ENCODE measurements at places on chromosomes 4 and X. TPM values are rescaled to one million over a fixed set of nuclear protein-coding genes. Genes with fewer than 3 reads are reported as not detected.

Gene TSPAN7
- 21.8 TPM for total RNA-seq

GRCh38 chr4:152723236-152723635 is 43.4 kb upstream of the TMEM154 start:
- DNase-seq: no peak

DNA sequence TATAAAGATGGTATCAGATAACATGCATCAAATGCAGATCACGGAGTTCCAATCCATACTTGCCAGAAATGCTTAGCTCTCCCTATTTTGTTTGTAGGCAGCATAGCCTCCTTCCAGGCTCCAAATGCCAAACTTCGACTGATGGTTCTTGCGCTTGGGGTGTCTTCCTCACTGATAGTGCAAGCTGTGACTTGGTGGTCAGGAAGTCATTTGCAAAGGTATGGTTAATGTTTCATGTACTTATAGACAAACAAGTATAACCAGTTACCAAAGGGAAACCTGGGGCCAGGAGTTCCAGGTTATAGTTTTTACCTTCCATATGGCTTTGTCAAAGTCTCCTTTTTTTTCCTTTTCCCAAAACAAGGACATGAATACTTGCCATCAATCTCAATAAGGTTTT is 5.3 kb downstream of the CWH43 start:
- DNase-seq: no peak

- DNase-seq: no peak
Measured at GRCh38 chr4:167102475-167102874, 131.8 kb downstream of the SPOCK3 start.

DNA sequence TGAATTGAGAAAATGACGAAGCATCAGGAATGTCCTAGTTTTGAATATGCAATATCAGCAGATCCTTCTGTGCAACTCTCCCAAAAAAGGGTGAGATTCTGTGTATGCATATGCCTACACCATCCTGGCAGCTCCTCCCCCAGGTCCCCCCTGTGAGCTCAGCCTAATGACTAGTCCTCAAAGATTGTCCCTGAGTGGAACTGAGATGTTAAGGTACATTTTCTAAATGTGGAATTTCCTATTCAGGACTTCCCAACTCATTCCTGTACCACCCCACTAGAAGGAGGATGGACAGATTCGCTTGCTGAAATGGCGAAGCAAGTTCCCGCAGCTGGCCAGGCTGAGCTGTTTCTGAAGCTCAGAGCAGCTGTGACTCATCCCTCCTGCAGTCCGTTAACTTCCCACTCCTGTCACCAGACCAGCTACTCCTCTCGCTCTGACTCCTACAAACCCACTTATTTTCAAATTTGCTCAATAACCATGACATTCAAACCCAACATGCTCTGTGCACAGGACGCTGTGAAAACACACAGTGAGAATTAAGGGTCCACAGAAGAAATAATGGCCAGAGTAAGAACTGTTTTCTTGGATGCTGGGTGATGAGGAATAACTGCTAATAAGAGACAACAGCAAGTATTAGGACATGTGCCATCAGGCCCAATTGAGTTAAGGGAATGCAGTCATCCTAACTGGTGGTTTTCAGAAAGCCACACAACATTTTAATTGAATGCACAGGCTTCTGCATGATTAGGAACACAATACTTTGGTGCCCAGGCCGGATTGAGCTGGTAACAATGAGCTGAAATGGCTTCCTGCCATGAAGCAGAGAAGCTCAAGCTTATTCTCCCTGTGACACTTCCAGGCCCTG is 40.0 kb upstream of the IRF2 start:
- no peak for DNase-seq

DNA sequence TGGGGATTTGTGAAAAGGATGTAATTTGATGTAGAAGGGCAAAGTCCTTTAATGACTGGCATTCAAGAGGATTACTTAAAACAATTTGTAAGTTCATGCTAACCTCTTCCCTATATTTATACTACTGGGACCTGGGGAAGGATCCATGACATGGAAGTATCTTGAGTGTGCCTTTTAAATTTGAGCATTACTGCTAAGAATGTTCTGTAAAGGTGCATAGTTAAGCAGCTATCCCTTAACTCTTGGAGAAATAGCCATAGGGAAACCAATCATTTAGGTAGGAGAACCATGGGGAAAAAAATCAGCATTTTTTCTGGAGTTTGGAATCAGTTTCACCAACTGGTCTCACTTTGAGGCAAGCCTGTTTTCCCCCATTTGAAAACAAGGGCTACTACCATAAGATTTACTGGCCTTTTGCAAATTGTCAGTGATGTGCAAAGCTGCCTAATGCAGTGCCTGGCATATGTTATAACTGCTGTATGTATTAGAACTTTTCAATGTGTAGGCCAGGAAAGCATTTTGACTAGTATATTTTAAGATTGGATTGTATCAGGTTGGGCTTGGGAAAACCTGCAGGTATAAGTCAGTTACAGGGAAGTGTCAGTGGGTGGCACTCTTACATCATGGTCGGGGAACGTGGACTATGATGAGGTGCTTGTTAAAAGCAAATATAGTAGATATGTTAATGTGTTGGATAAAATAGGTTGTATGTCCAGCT is 72.1 kb downstream of the PRSS12 start:
- no peak for DNase-seq

- no peak for DNase-seq
Measured at GRCh38 chr4:77201857-77202256, 44.9 kb downstream of the CCNG2 start.
